Heart right ventricle (tissue), 16 donors: ENCODE measurements at places on chromosomes 7 and 10. TPM values are rescaled to one million over a fixed set of nuclear protein-coding genes. Genes with fewer than 3 reads are reported as not detected.

Gene SKIDA1
- 2.0 TPM for total RNA-seq

Gene TRPV5
- total RNA-seq: not detected

Gene SEC24C
- total RNA-seq: 48.6 TPM

DNA sequence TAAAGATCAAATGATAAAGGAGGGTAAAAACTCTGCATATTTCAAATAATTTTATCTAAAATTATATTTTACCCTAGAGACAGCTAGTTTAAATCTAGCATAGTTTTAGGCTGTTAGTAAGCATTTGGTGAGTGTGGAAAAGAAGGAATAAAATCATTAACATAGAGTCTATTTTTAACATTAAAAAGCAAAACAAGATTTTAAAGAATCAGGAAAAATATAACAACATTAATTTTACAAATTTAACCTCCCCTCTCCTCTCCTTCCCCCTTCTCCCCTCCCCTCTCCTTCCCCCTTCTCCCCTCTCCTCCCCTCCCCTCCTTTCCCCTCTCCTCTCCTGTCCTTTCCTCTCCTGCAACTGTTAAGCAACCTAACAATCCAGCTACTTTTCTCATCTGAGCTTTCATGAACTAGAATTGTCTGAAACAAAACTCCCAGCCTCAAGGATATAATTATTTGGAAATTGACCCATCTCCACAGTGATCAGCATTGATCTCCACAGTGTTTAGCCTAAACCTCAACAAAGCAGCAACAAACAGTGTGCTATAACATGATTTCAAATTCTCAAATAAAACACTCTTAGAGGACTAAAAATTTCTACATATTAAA lies 293.2 kb downstream of the PPP1R3A start:
- no peaks in the 10 kb centered on the region for H3K4me1 ChIP-seq
- H3K27me3 ChIP-seq: no peaks in the 10 kb centered on the region
- no peak for DNase-seq
- no peak overlapping the region for H3K27ac ChIP-seq
- H3K4me3 ChIP-seq: no peak overlapping the region

DNA sequence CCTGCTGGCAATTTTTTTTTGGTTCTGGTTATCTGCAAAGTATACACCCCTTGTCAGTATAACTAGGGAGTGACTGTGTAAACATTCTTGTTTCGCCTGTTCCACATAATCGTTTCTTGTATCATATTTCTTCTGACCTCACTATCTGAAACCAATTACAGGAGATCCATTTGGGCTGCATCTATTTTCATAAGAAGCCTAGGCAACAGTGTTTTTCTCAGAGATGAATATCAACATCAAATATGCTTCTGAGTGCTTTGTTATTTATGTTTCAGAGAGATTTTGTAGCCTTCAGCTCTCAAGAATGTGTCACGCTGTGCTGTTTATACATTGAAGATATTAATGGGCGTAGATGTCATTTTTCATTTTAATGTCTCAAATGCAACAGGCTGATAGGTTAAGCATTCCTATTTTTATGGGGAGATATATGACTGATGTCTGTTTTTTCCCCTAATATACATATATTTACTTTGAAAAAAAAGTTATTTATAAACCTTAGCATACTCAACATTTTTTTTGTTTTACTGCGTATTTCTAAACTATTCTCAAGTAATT lies 115.5 kb downstream of the FOXP2 start:
- DNase-seq: no peak
- no peaks in the 10 kb centered on the region for H3K4me1 ChIP-seq
- H3K36me3 ChIP-seq: no peaks in the 10 kb centered on the region
- no peaks in the 10 kb centered on the region for H3K27me3 ChIP-seq
- H3K27ac ChIP-seq: no peak overlapping the region
- no peak overlapping the region for H3K4me3 ChIP-seq

DNA sequence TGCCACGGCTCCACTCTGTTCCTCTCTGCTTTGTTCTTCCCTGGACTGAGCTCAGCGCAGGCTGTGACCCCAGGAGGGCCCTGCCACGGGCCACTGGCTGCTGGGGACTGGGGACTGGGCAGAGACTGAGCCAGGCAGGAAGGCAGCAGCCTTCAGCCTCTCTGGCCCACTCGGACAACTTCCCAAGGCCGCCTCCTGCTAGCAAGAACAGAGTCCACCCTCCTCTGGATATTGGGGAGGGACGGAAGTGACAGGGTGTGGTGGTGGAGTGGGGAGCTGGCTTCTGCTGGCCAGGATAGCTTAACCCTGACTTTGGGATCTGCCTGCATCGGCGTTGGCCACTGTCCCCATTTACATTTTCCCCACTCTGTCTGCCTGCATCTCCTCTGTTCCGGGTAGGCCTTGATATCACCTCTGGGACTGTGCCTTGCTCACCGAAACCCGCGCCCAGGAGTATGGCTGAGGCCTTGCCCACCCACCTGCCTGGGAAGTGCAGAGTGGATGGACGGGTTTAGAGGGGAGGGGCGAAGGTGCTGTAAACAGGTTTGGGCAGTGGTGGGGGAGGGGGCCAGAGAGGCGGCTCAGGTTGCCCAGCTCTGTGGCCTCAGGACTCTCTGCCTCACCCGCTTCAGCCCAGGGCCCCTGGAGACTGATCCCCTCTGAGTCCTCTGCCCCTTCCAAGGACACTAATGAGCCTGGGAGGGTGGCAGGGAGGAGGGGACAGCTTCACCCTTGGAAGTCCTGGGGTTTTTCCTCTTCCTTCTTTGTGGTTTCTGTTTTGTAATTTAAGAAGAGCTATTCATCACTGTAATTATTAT lies 1.2 kb downstream of the CLDN4 start:
- no peak for DNase-seq
- peaks cover 7% of the 10 kb centered on the region for H3K27me3 ChIP-seq
- H3K4me3 ChIP-seq: no peak overlapping the region
- no peaks in the 10 kb centered on the region for H3K4me1 ChIP-seq
- H3K36me3 ChIP-seq: no peaks in the 10 kb centered on the region
- H3K27ac ChIP-seq: no peak overlapping the region

DNA sequence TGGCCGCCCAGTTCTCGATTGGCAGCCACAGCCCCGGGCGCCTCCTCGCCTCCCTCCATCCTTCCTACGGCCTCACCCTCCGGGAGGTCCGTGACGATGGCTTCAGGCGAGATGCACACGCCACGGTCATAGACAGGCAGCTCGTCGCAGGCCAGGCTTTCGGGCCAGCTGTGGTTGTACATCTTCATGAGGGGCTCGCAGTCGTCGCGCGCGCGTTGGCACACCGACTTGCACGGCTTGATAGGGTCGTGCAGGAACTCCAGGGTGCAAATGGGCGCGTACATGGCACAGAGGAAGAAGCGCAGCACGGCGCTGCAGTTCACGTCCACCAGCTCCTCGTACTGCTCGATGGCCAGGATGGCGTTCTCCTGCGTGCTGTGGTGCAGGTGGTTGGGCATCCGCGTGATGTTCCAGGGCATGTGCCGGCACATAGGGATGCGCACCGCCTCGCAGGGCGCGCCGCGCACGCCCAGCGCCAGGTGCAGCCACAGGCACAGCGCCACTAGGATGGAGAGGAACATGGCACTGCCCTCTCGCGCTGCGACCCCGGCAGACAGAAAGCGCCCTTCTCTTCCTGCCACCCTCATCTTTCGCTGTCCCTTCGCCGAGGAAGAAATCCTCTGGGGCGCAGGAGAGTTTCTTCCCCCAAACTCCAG lies 472 bp downstream of the SFRP4 start:
- no peaks in the 10 kb centered on the region for H3K36me3 ChIP-seq
- peaks cover 8% of the 10 kb centered on the region for H3K27me3 ChIP-seq
- H3K4me1 ChIP-seq: no peaks in the 10 kb centered on the region
- peak; percentile 26 for DNase-seq

DNA sequence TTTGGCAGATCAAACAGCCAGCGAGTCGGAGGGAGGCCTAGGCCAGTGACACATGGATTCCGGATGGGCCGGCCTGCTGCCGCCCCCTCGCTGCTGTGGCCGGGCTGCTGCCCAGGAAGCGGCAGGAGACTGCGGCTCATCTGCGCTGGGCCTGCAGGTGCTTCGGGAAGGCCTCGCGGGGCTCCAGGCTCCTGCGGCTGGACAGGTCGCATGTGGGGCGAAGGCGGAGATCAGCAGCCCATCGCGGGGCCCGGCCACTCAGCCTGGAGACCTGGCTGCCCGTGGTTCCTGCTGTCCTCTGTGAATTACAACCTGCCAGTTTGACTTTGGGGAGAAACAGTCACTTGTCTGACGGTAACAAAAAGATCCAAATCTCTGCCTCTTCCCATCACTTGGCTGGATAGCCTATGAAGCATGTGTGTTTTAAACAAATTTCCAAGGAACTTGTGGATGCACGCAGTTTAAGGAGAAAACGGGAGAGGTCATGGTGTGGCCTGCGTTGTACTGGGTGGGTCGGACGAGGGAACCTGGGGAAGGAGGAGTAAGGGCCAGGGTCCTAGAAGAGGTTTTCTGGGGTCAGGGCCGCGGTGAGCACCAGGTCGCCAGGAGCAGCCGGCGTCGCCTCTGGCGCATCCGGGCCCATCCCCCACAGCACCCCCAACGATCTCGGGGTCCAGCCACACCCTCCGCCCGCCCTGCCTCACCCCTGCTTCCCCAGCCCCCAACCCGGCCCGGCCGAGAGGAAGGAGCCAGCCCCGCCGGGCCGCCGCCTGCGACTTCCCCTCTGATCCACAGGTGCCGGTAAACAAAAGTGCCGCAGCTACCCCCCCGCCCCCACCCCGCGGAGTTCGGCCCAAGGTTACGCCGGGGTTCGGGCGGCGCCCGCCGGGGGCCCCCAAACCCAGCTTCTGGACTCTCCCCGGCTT lies 1.6 kb downstream of the SPOCK2 start:
- H3K4me1 ChIP-seq: peaks cover 17% of the 10 kb centered on the region
- peaks cover 31% of the 10 kb centered on the region for H3K27me3 ChIP-seq
- H3K36me3 ChIP-seq: no peaks in the 10 kb centered on the region
- peak overlapping the region; percentile 77 for H3K27ac ChIP-seq
- peak overlapping the region; percentile 57 for H3K4me3 ChIP-seq

DNA sequence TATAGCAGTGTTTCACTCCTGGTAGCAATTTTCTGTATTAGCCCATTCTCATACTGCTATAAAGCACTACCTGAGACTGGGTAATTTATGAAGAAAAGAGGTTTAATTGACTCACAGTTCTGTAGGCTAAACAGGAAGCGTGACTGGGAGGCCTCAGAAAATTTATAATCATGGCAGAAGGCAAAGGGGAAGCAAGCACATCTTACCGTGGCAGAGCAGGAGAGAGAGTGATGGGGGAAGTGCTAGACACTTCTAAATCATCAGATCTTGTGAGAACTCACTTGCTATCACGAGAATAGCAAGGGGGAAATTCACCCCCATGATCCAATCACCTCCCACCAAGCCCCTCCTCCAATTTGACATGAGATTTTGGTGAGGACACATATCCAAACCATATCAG lies 131.6 kb upstream of the EFCAB10 start:
- no peak for DNase-seq
- H3K27me3 ChIP-seq: no peaks in the 10 kb centered on the region
- H3K27ac ChIP-seq: no peak overlapping the region

DNA sequence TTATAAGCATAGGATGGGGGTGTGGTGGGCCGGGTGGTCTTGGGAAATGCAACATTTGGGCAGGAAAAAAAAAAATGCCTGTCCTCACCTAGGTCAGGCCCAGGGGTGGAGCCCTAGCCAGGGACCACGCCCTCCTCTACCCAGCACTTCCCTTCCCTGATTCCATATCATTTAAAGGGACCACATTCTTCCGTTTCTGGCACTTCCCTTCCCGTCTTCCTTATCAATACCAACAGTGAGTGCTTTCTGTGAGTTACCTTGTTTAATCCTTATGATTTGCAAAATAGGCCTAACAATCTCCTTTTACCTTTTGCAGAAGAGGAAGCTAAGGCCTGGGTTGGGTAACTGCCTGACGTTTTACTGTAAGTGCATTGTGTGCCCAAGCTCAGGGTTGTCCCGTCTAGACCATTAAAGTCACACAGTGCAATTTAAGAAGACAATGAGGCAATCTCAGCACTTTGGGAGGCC lies 16.7 kb upstream of the C10orf95 start:
- peaks cover 7% of the 10 kb centered on the region for H3K36me3 ChIP-seq
- H3K4me3 ChIP-seq: no peak overlapping the region
- no peak overlapping the region for H3K27ac ChIP-seq
- H3K4me1 ChIP-seq: peaks cover 2% of the 10 kb centered on the region

GRCh38 chr10:110181451-110181850 lies 26.0 kb upstream of the MXI1 start:
- no peak overlapping the region for H3K27ac ChIP-seq
- no peak for DNase-seq
- no peaks in the 10 kb centered on the region for H3K27me3 ChIP-seq
- H3K4me1 ChIP-seq: peaks cover 9% of the 10 kb centered on the region

- DNase-seq: no peak
- H3K36me3 ChIP-seq: no peaks in the 10 kb centered on the region
- H3K27ac ChIP-seq: no peak overlapping the region
- no peaks in the 10 kb centered on the region for H3K27me3 ChIP-seq
- H3K4me1 ChIP-seq: no peaks in the 10 kb centered on the region
Observed at GRCh38 chr10:129642427-129642826, 175.4 kb downstream of the MGMT start.

DNA sequence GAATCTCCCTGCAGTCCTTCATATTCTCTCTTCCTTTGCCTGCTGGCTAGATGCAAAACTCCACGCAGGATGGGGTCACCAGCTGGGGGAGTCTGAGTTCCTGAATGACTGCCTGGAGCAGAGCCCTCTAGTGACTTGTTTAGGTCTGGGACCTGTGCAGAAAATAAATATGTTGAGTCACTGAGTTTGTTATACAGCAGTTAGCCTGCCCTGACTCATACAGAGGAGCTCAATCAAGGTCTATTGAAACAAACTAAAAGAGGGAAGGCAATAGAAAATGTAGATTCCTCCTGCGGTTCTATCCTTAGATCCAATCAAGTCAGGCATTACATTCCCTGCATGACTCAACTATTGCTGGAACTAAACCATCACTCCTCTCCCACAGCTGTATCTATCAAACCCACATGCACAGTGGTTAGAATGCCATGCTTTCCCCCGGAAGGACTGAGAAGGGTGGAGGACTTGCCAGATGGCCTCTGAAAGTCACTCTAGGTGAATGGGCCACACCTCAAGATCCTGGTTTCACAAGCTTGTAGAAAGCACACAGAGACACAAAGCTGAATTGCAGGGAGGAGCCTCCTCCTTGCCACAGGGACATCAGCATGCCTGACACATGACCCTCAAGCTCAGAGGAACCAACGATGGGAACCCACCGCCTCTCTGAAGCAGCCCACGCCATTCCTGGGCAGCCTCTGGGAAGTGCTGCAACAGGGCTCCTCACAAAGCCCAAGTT lies 73.9 kb downstream of the SH3PXD2A start:
- no peaks in the 10 kb centered on the region for H3K27me3 ChIP-seq
- H3K4me3 ChIP-seq: no peak overlapping the region
- H3K36me3 ChIP-seq: peaks cover 4% of the 10 kb centered on the region
- DNase-seq: no peak
- H3K27ac ChIP-seq: no peak overlapping the region

- DNase-seq: no peak
- H3K4me1 ChIP-seq: peaks cover 20% of the 10 kb centered on the region
- no peak overlapping the region for H3K4me3 ChIP-seq
- no peaks in the 10 kb centered on the region for H3K36me3 ChIP-seq
Observed at GRCh38 chr7:1943326-1943725, 273.2 kb downstream of the ELFN1 start.

DNA sequence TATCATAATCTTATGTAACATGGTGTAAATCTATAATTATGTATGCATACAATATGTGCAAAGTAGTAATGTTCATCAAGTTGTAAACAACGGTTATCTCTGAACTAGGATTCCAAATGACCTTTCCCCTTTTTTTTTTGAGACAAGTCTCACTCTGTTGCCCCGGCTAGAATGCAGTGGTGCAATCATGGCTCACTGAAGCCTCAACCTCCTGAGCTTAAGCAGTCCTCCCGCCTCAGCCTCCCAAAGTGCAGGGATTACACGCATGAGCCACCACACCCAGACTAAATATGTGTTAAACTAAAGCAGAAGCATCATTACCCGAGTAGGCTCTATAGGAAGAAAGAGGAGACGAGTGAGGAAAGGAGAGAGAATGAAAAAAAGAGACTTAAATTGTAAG lies 7.8 kb upstream of the KMT2C start:
- no peaks in the 10 kb centered on the region for H3K27me3 ChIP-seq
- no peak overlapping the region for H3K27ac ChIP-seq
- DNase-seq: no peak
- no peak overlapping the region for H3K4me3 ChIP-seq
